CD4-positive, alpha-beta T cell treated with Interleukin-1 beta for 1 hour (primary cell): ENCODE measurements at places on chromosomes 2 and 18.
A peak's percentile ranks its signal among the peaks of the same experiment; 100 is the strongest.

GRCh38 chr2:143425896-143426295 lies 296.7 kb downstream of the ARHGAP15 start:
- no peak for DNase-seq

- peak; percentile 7 for DNase-seq
Measured at GRCh38 chr2:216777637-216778273, 82.1 kb downstream of the TNP1 start.

- DNase-seq, result no peak
Measured at GRCh38 chr18:56148373-56148772, 490.0 kb downstream of the TXNL1 start.

- DNase-seq, result no peak
Measured at GRCh38 chr2:216701544-216701943, 6.2 kb upstream of the IGFBP5 start.

DNA sequence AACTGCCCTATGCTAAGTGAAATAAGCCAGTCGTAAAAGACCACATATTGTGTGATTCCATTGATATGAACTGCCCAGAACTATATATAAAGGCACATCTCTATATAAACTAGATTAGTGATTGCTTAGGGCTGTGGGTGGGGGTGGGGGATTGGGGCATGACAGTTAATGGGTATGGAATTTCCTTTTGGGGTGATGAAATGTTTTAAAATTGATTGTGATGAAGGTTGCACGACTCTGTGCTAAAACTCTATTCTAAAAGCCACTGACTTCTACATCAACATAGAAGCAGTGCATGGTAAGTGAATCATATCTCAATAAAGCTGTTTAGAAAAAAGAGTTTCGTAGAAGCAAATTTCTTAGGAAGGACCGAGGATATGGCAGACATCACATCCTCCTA lies 53.0 kb downstream of the CDCA7 start:
- no peak for DNase-seq
